GM04503 (cell line): ENCODE measurements at places on chromosomes 5 and 9.

DNA sequence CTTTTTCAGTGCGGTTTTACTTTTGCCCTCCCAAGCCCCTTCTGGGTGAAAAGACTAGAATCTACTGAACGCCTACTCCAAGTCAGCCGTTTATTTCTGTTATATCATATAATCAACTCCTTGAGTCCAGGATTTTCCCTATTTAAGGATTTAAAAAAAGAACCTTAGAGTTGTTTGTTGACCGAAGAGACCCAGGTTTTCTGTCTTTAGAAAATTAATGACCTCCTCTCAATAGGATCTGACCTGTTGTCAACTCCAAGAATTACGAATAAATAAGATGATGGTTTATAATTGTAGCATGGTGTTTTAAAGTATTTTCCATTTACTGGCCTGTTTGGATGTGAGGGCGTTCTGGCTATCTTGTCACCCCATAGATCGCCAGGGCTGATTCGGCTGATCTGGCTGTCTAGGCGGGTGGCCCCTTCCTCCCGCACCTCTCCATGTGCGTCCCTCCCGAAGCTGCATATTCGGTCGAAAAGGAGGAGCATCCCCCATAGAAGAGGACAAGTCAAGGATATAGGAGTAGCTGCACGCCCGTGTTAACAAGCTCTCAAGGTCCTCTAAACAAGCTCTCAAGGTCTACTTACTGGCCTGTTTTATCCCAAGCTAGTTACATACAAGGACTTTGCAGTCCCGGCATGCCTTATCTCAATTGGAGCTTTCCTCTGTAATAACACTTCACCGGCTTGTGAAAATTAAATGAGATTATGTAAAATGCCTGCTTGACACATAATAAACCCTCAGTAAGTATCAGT, 1.1 kb upstream of the UBAP2 start:
- DNase-seq = no peak

GRCh38 chr5:15737871-15738664, 238.1 kb downstream of the FBXL7 start:
- no peak for DNase-seq

DNA sequence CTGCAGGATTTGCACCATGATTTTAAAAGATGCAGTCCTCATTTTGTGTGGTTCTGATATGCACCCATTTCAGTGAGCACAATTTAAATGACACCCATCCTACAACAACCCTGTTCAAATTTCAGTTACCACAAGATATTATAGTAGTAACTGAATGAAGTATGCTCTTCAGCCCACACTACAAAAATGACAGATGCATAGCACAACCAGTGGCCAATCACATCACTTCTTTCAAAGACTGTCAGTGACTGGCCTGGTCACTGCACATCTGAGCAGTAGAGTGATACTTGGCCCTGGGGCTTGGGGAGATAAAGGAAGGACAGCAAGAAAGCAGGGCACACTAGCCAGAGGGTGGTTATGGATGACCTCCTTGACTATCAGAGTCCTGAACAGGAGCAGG, 19.8 kb upstream of the IFNK start:
- DNase-seq = no peak

DNA sequence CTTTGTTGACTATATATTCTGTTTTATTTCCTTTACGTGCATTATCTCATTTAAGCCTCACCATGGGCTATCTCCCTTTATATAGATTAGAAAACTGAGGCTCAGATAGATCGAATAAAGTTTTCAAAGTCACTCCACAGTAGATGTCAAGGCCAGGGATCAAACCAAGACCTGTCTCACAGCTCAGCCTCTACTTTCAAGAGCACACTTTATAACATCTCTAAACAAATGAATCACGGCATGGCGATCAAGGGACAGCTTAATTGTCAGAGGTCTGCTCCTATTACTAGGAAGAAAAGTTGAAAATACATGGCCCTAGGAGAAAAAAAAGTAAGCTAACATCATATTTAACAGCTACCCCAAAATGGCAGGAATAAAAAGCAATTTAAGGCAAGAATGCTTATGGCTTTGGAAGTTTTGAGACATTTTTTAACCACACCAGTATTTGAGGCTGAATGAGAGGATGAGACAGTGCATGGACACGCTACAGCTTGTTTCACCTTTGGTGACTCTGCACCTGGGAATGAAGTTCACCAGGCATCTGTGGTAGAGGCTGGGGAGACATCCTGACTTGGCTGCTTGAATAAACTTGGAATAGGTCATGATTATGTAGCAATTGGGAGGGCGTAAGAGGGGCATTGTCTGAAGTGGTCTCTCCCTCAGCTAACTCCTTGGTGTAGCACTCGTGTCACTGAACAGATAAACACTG, 486.8 kb upstream of the WWC1 start:
- no peak for DNase-seq
